NCI-H69 (cell line): ENCODE measurements at places on chromosomes 12 and 14.

- peak; percentile 60 for DNase-seq
These were observed 2.8 kb upstream of the LTBP2 start for GRCh38 chr14:74614508-74615495.

DNA sequence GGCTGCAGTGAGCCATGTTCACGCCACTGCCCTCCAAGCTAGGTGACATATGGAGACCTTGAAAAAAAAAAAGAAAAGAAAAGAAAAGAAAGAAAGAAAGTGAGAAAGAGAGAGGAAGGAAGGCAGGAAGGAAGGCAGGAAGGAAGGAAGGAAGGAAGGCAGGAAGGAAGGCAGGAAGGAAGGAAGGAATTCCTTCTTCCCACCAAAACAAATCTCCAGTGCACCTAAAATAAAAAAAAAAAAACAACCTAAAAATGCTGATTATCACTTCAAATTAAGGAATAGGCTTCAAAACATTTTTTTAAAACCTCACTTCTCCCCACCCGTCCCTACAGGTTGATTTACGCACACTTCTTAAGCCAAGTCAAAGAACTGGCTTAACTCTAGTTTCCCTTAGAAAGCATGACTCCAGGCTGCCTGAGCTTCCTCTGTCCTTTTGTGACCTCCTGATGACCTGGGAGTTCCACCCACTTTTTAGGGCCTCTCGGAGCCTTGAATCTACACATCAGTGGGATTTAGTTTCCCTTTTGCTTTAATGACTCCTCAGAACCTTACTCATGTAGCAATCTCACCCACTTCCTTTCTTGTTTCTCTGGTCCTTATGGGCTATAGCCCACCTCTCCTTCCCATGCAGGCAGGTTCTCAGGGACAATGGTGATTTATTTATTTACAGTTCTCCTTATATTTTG lies 18.6 kb downstream of the DUSP6 start:
- DNase-seq = no peak

- DNase-seq = no peak
These were observed 489.8 kb downstream of the EGLN3 start for GRCh38 chr14:33461036-33461435.

- no peak for DNase-seq
These were observed 17.6 kb upstream of the CYP46A1 start for GRCh38 chr14:99666533-99666932.

- no peak for DNase-seq
These were observed 23.8 kb upstream of the TBC1D30 start for GRCh38 chr12:64800640-64801039.

DNA sequence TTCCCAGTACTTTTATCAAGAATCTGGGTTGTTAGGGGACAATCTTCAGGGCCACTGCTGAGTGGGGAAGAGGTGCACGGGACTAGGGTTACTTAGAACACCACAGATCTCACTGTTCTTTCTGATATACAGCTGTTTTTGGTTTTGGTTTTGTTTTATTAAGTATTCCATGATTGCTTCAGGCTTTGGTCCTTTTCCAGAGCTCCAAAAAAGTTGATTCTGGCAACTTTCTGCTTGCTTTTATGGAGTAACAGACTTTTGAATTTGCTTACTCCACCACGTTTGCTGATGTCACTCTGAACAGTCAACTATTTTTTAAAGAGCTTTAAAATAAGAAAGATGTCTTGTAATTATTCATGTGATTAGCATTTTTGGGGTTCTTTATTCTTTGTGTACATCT lies 368.1 kb upstream of the FOXG1 start:
- DNase-seq = no peak

- peak; percentile 45 for DNase-seq
These were observed 169.5 kb downstream of the TTC8 start for GRCh38 chr14:88993946-88994345.

GRCh38 chr12:79364197-79364596 lies 326.6 kb downstream of the PAWR start:
- no peak for DNase-seq

DNA sequence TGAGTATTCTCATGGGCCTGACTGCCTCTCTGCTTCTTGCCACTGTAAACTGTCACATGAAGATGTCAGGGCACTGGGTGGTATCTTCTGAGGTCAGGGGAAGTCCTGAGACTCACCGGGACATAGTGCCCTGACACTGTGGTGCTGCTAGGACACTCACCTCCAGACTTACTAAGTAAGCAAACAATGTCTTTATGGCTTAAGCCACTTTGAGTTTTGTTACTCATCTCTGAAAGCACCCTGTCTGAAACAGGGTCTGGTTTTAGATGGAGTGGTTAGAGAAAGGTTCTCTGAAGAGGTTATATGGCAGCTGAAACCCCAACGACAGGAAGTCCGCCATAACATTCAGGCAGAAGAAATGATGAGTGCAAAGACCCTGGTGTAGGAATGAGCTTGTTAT lies 22.7 kb downstream of the GPR19 start:
- DNase-seq = no peak

- DNase-seq = peak; percentile 25
These were observed 98.9 kb downstream of the RBM19 start for GRCh38 chr12:113867258-113867657.

GRCh38 chr12:75888874-75889613 lies 142.5 kb downstream of the PHLDA1 start:
- DNase-seq = peak; percentile 16

DNA sequence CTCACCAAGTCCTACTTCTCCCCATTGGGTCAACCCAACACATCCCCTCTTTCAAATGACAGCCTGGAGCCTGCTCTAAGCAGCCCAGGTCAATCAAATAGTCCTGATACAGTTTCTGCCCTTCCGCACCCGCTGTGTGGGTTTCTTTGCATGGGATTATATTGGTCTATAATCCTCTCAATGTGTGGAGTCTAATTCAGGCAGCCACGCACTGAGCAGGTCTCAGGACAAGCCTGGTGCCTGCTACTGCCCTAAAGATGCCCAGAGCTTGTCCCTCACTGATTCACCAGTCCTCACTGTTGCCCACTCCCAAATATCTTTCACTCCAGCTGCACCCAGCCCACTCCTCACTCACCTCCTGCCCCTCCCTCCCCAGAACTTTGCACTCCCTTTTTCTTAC lies 16.4 kb downstream of the ACTN1 start:
- DNase-seq = no peak

- DNase-seq = no peak
These were observed 38.9 kb downstream of the FERMT2 start for GRCh38 chr14:52911904-52912303.

DNA sequence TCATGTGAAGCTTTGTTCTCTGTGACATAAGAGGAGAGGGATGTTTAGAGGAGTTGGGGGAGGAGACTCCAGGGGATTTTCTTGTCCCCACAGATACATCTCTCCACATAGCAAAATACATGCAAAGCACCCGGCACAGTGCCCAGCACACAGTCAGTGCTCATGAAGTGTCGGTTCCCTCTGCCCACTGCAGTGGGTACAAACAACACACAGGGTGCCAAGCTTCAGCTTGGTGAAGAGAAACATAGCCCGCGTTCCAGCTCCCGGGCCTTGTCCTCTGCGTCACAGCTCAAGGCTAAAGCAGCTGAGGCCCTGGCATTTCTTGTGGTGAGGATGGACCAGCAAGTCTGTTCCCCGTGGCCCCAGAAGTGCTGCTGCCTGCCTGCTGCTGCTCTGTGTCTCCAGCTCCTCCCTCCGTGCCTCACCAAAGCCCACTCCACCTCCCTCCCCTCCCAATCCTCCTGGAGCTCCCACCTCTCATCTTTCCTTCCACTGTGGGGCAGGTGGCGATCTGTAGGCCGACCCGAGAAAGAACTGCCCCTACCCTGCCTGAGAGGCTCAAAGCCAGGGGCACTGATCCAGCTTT lies 57.0 kb upstream of the FKBP4 start:
- DNase-seq = no peak

- DNase-seq = no peak
These were observed 8.8 kb upstream of the IFI27 start for GRCh38 chr14:94101748-94102147.

GRCh38 chr14:105700622-105701288 lies 174.4 kb downstream of the TMEM121 start:
- peak; percentile 56 for DNase-seq

DNA sequence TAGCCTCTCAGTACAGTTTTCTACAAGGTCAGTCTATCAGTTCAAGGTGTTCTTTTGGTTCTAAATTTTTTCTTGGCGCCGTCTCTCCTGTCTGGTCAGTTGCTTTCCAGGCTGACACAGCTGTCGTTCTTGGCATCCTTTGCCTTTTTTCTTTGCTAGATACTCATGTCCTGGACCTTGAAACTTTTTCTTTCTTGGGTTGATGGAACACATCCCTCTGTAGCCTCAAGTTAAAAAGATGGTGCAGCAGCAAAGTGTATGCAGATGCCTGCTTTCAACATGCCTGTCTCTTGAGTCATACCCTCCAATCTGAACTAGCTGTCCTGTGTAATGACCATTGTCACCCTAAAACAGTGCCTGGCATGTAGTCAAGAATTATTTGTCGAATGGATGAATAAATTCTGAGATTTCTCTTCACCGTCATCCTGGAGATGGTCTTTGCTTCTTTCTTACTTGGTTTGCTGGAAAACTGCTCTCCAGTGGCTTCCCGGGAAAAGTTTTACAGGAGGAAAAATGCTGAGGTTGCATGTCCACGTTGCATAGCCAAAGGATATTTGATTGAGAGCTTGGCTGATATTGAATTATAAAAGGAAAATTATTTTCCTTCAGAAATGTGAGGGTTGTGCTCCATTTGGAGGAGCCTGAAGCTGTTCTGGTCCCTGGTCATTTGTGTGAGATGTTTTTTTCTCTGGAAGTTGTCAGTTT lies 4.6 kb downstream of the NYNRIN start:
- DNase-seq = no peak

DNA sequence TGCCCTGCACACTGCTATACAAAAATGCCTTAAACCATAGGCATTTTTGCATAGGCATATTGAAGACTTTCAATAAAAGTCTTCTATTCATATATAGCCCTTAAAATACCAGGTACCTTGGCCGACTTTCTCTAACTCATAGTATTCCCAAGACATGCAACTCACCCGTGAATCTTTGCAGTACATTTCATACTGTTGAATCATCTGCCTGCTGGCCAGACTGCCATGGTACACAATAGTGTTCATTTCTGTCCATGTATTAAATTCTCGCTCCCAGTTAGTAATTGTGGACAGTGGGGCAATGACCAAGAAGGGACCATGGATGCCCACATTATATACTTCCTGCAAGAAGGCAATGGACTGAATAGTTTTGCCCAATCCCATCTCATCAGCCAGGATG lies 24.3 kb upstream of the SUPT16H start:
- DNase-seq = no peak

DNA sequence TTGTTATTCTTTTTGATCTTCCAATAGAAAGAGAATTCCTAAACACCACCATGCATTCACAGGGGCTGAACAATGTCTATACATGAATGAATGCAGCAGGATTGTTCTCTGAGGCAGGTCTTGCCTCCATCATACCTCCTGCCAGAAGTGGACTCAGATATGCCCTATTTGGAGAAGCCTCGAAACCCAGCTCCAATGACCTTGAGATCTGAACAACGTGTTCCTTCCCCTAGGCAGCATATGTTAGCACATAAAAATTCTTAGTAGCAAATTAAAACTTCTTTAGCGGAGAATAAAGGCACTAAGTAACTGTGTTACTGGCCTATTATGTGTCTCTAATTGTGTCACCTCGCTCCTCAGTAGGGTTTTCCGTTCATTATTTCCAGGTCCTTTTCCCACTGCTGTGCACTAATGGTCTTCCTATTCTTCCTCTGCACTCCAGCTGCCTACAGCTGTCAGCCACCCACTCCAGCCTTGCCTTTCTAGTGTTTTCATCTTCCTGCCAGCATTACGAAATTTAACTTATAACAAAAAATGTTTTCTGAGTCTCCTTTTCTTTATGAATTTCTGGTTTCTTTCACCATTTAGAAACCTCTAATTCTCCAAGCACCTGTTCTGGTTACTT lies 62.6 kb upstream of the IGF1 start:
- DNase-seq = no peak

GRCh38 chr14:62289471-62289870 lies 527.3 kb downstream of the SNAPC1 start:
- no peak for DNase-seq

DNA sequence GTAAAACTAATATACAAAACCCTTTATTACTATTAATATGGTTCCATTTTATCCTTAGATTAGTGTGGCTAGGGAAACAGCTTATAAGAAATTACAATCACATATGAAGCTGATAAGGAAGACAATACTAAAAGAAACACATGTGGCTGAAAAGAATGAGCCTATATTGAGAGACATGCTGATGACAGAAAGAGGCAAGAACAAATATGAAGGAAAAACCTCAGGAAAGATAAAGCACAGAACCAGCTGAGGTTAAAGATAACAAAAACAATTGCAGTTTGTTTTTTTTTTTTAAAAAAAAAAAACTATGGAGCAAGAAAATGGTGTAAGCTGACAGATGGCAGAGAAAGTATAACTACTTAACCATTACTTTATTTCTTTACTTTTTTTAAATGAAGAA lies 69.2 kb upstream of the OSBPL8 start:
- no peak for DNase-seq

GRCh38 chr12:40752011-40752410 lies 59.8 kb downstream of the CNTN1 start:
- peak; percentile 26 for DNase-seq

DNA sequence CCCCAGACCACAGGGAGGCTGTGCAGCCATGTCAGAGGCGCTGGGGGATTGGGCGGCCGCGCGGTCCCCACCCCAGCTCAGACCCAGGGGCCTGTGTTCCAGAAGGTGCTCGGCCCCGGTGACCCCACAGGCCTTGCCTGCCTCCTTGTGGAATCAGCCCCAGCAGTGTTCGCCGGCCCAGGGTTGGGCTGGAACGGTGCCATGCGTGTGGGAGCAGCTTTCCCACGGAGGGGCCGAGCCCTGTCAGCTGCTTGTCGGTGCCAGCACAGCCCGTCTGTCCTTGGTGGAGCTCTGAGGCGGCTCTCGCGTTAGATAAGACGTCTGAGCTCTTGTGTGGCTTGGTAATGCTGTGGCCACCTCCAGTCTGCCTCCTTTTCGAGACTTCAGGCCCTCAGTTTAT lies 8.5 kb downstream of the ZFYVE21 start:
- DNase-seq = no peak

GRCh38 chr14:55256586-55256985 lies 14.6 kb upstream of the FBXO34 start:
- peak; percentile 45 for DNase-seq

DNA sequence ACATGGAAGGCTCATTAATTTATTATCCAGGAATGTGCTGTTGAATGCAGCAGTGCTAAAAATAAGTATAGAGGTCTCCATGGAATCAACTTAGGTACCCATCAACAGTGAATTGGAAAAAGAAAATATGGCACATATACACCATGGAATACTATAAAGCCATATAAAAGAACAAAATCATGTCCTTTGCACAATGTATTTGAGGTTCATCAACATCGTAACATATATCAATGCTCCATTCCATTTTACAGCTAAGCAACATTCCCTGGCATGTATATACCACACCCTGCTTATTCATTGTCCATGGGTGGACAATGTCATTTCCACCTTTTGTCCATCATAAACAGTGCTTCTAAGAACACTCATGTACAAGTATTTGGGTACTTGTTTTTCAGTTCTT lies 147.8 kb upstream of the RASSF8 start:
- DNase-seq = no peak

DNA sequence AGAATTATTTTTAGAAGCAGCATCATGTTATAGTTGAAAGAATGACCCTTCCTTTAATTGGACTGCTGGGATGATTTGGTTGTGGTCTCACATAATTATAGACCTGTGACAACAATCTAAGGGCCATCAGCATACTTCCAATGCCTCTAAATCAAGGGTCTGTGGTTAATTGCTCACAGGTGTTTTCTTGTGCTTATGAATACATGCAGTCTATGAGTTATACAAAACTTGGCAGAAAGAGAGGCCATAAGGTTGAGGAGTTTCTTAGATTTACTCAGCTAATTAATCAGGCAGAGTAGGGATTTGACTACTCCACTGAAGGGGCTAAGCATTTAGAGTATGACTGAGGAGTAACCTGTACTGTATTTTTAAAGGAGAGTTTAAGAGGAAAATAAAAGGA lies 37.0 kb upstream of the FRMD6 start:
- DNase-seq = peak; percentile 98
